ENCODE measurements at places on chromosomes 3 and 15.
A peak's percentile ranks its signal among the peaks of the same experiment; 100 is the strongest.

DNA sequence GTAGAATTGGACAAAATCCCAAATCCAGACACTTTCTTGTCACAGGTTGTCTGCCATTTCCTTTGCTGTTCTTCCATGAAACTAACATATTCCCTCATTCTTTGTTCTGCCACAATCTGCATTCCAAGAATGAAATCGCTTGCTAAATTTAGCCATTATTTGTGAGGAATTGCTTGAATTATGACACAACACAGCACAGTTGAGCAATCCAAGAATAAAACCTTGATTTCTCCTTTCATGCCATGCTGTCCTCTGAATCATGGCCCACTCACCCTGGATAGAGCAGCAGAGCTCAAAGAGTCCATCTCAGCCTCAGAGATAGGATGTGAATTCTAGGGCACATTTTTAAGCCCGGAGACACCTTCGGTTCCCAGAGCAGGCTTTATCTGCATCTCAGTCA is 35.2 kb upstream of the GREM1 start:
- DNase-seq: no peak

GRCh38 chr3:38616658-38617057 is 32.8 kb downstream of the SCN5A start:
- DNase-seq: no peak

DNA sequence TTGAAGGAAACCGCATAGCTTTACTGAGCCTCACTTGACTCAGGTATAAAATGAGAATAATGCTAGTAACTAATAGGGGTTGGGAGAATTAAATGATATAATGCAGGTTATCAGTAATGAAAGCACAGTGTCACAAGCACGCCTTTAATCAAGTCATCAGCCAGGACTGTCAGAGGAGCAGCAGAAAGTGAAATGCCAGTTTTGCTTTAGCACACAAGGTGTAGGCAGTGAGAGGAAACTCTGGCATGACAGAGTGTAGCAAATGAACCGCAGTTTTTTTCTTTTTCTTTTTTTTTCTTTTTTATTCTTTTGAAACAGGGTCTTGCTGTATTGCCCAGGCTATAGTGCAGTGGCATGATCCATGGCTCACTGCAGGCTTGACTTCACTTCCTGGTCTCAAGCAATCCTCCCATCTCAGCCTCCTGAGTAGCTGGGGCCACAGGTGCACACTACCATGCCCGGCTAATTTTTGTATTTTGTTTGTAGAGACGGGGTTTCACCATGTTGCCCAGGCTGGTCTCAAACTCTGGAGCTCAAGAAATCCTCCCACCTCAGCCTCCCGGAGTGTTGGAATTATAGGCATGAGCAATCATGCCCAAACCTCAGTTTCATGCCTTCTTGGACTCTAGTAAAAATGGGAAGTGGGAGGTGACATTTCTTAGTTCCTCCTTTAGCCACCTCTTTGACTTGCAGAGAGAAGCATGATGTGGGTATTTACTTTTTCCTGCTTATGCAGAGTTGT is 9.7 kb upstream of the SCAANT1 start:
- no peak for DNase-seq

DNA sequence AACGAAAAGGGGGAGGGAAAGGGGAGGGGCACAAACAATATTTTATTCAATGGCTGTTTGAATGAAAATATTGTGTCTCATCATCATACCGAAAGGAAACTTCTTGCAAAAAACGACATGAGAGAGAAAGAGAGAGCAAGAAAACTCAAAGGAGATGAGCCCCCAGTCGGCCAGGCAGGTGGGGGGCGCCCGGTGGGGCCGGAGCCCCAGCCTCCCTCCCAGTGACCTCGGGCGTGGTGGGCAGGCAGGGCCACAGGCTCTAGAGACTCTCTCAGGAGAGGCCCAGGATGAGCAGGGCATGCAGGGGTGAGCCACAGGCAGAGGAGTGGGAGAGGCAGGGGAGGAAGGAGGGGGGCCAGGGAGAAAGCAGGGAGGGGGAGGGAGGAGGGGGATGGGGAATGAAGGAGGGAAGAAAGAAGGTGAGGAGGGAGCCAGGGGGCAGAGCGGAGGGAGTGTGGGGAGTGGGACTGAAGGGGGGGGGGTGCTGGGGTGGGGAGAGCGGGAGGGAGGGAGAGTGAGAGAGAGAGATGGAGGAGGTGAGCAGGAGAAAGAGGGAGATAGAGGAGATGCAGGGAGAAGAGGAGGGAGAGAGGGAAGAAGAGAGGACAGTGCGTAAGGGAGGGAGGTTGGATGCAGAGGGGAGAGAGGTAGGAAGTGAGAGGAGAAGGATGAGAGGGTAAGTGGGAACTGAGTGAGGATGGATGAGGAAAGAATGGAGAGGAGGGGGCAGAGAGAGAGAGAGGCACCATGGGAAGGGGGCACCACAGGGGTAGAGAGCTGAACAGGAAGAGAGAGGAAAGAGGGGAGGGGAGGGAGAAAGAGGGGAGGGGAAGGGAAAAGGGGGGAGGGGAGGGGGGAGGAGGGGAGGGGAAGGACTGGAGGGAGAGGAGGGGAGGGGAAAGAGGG is 14.1 kb upstream of the TMEM115 start:
- DNase-seq: no peak

GRCh38 chr15:38612159-38612863 is 47.7 kb upstream of the RASGRP1 start:
- DNase-seq: no peak

DNA sequence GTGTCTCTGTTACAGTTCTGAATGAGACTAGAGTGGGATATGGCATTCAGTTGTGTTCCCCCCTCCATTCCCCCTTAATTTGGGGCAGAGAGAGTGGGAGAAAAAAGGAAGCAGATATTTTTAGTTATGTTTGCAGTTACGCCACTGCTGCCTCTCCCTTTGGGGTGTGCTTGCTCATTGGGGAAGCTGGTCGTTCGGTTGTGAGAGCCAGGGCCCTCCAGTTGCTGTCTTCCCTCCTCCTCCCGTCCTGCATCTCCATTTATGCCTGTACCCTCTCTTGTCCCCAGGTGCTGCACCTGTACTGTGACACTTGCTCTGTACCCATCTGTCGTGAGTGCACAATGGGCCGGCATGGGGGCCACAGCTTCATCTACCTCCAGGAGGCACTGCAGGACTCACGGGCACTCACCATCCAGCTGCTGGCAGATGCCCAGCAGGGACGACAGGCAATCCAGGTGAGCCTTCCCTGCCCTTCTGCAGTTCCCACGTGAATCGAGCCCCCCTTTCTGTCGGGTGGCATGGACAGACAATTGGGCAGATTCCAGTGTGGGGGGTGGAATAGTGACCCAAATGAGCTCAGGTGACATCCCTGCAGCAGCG is 55.8 kb downstream of the TRIM71 start:
- no peak for DNase-seq

- no peak for DNase-seq
Measured at GRCh38 chr3:154135511-154136173, 14.5 kb downstream of the ARHGEF26 start.

DNA sequence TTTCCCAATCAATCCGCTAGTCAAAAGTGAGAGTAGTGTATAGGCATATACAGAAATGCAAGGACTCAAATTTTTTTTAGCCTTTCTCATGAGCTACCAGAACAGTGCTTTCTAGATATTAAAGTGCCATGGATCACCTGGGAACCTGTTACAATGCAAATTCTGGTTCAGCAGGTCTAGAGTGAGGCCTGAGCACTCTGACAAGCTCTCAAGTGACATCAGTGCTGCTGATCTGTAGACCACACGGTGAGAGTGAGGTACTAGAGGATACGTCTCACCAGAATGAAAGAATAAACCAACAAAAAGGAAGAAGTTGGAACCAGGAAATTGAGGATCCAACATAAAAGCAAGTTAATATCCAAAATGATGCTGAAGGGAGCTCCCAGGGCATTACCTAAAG is 16.0 kb upstream of the PLA2G4D start:
- no peak for DNase-seq

DNA sequence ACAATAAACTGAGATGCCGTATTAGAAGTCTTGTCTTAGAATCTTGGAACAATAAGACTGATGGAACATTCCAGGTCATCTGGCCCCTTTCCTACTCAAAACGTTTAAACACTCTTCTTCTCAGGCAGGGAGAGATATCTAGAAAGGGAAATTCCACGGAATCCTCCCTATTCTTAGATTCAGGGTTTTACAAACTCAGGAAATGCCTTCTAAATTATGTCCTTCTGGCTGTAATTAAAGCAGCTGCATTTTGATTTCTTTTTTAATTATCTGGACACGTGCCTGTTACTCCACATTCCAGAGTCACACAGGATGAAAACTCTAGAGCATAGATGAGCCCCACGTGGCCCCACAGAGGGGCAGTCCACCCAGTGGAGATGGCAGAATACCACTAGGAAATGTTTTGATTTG is 41.5 kb upstream of the MTMR10 start:
- no peak for DNase-seq

DNA sequence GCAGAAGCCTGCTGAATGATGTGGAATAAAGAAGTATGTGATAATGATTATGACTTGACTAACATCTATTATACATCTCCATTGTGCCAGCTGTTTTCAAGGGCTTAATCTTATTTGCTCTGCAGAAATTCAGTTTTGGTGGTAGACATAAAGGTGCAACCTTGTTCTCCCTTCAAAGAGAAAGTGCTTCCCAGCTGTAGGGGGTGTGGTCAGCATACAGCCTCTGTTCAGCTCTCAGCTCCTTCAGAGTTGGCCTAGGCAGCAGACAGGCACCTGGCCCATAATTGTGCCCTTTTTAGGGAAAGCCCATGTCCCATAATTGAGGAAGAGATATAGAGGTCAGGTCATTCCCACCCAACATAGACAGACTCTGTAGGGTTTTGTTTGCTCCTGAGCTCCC is 104.3 kb upstream of the EOMES start:
- DNase-seq: no peak

GRCh38 chr3:195201295-195201694 is 69.7 kb downstream of the XXYLT1 start:
- no peak for DNase-seq

DNA sequence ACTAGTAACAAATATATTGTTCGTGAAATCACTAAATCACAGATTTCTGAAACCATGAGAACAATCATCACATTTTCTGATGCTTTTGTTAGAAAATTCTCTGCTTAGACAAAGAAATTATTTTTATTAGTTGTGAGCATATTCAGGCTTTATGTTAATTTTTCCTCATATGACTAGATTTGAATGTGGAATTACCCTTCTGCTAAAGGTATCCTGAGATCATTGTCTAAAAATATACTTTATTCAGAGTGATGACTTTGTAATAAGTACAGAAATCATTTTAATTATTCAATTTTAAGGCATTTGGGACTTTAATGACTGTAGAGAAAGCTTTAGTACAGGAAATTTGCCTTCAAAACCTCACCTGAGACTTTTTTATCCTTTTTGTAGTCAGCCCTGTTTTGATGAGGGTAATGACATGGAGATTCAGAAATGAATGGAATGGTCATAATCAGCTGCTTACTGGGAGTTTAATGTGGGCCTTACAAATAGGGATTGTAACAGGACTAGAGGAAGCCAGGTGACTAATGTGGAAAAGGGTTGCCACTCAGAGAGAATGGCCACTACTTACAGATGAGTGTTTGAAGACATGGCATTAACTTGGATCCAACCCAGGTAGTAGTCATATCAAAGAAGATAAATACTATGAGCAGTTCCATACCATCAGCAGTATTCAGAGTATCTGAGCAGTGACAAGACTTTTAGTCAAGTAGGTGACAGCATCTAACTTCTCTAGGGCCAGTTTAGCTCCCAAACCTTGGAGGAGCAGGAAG is 148.3 kb downstream of the MBNL1 start:
- no peak for DNase-seq

DNA sequence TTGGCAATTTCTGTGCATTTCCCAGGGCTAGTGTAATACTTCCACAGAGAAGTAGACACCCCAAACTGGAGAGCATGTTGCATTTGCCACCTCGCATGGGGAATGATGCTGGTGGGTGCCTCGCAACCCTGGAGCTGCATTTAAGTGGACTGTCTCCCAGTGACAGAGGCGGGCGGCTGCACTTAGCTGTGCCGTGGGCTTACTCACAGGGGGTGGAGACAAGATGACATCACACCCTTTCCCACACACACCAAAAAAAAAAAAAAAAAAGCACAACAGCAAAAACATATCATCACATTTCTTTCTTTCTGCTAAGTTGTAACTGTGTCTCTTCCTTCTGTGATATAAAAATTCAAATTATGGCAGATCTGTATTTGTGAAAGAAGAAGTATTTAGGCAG is at the start of gene ABI3BP:
ABI3BP (minus strand) TSS at position 113 of the 400 bp plus-strand sequence; CDS start at position 76, 37 bp downstream.
- DNase-seq: peak; percentile 27

DNA sequence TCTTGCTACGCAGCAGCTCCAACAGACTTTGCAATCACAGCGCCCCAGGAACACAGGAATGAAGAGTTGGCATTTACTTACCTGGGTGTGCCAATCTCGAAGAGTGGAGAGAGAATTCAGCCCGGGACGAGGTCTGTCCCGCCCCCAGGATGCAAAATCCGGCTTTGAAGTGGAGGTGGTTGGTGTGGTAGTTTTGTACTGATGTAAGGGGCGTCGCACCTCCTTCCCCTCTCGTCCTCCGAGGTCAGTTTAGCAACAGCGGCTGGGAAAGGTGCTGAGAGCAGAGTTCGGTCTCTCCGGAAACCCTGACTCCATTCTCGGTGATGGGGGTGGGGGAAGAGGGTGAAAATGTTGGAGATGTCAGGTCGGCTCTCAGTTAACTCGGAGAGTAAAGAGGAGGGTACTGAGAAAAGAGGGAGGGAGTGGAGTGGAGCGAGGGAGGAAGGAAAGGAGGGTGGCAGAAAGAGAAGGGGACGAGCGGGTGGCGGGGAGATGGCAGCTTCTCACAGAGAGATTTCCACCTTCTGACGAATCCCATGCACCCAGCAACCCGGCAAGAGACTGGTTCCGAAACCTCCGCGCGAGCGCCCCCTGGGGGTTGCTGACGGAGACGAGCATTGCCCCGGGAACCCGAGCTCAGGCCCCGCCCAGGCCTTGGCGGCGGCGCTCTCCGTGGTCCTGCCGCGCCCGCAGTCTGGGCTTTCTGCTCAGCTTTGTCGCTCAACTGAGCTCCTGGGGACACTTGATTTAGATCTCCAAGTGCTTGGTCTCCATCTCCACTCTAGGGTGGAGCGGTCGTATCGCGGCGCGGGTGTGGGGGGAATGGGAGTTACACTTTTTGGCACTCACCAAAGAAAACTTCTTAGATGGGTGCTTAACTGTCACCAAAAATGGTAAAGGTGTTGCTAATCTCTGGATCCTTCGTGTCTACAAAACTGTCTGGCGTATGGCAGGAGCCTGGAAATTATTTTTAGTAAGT is at the start of gene CPNE4:
CPNE4 (minus strand) TSS at position 529 of the 979 bp plus-strand sequence.
- DNase-seq: peak; percentile 46

GRCh38 chr15:57893040-57893439 is 172.5 kb downstream of the ALDH1A2 start:
- no peak for DNase-seq

GRCh38 chr15:39362821-39363561 is 217.9 kb upstream of the THBS1 start:
- peak; percentile 100 for DNase-seq

- DNase-seq: no peak
Measured at GRCh38 chr15:74383286-74383685, 15.8 kb upstream of the CYP11A1 start.

- DNase-seq: no peak
Measured at GRCh38 chr3:49238274-49239127, 38.5 kb downstream of the C3orf62 start.

DNA sequence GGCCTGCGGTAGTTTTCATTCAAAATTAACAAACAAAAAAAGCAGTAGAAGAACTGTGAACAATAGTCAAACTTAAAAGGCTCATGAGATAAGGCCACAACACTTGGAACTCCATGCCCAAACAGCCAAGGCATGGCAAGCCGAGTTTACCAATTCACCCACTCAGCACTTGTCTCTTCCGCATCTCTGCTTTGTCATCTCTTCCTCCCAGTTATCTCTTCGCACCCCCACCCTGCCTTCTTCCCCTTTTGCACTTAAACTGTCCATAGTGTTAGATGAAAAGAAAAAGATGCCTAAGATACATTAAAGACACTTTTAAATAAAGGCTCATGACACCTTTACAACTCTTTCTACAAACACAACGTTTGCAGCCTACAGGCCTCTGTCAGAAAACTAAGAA is 11.1 kb downstream of the TLE3 start:
- DNase-seq: no peak
